ENCODE measurements at places on chromosomes 3 and 15.

DNA sequence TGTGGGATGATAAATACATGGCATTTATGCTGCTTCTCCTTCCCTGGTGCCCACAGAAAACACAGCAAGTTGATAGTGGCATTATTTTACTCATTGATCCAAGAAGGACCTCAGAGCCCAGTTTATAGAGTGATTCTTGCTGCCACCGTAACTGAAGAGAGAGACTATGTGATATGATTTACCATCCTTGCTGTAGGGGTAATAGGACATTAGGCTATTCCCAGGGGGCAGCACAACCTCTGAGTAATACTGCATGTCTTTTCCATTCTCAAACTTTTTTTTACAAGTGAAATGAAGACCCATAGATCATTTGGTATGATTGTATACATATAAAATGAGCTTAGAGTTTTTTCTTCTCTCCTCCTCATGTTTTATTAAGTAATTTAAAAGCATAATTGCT is 136.4 kb downstream of the ABI3BP start:
- DNase-seq, result no peak

DNA sequence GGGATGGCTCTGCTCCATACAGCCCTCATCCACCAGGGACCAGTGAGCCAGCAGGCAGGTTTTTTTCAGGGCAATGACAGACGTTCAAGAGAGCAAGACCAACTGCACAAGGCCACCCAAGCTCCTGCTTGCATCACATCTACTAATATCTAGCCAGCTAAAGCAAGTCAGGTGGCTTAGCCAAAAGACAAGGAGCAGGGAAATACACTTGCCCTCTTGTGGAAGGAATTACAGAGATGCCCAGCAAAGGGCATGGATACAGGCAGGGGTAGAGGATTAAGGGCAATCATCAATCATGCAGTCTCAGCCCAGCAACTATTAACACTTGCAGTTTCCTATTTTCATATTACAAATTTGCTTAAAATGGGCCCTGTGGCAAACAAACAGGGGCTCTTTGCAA is 81.5 kb upstream of the NTRK3 start:
- DNase-seq, result no peak

GRCh38 chr15:74584779-74585178 is 30.9 kb upstream of the CLK3 start:
- no peak for DNase-seq

DNA sequence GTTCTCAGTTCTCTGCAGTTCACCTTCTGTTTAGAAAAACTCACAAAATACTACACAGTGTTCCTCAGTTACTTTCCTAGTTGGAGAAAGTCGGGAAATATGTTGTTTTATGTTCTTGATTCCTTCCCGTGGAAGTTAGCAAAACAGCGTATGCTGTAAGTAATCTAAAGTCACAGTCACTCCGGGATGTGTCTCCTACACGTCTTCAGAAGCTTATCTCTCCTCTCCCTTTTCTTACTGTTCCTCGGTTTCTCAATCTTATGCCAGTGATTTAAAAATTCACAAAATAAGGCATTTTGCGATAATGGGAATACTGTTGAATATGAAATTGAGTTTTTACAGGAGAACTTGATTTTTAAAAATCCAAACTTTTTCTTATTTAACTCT is 1.7 kb downstream of the HEG1 start:
- DNase-seq, result no peak

GRCh38 chr3:70738291-70738681 is 425.8 kb upstream of the MDFIC2 start:
- DNase-seq, result no peak

DNA sequence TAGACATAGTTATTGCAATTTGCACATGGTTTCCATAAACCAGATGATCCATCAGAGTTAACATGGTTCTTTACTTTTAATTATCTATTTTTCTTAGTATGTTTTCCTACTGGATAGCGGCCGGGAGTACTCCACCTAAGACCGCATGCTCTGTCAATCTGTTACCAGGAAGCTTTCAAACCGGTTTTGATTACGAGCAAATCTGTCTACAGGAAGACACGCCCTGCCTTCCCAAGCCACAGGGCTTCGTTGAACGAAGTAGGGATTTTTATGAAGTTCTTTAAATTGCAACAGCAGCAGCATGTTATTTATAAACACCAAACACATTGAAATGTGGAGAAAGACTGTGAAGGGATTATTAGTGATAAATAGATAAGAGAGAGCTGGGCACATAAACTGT is 283.3 kb upstream of the ROBO2 start:
- no peak for DNase-seq

DNA sequence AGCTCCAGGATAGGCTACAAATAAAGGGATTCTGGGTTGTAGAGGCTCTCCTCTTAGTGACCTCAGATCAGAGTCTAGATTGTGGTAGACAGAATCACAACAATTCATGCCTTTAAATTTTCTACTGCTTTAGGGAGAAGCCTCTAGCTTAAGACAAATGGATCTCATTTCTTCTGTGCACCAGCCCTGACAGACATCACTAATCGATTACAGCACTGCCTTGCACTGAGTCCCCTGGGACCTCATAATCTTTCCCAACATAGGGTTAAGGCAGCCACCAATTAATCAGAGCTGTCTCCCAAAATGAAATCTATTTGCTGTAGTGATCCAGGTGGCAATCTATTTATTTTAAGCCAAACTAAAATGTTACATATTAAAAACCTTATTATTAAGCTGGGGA is 436.5 kb upstream of the WNT5A start:
- DNase-seq, result no peak

- no peak for DNase-seq
Observed at GRCh38 chr15:62879770-62880169, 162.8 kb upstream of the TPM1 start.

DNA sequence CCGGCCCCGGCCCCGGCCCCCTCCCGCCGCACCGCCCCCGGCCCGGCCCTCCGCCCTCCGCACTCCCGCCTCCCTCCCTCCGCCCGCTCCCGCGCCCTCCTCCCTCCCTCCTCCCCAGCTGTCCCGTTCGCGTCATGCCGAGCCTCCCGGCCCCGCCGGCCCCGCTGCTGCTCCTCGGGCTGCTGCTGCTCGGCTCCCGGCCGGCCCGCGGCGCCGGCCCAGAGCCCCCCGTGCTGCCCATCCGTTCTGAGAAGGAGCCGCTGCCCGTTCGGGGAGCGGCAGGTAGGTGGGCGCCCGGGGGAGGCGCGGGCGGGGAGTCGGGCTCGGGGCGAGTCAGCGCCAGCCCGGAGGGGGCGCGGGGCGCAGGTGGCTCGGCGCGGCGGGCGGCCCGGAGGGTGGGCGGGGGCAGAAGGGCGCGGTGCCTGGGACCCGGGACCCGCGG is 352 bp downstream of the CHRD start:
- DNase-seq, result peak; percentile 51

DNA sequence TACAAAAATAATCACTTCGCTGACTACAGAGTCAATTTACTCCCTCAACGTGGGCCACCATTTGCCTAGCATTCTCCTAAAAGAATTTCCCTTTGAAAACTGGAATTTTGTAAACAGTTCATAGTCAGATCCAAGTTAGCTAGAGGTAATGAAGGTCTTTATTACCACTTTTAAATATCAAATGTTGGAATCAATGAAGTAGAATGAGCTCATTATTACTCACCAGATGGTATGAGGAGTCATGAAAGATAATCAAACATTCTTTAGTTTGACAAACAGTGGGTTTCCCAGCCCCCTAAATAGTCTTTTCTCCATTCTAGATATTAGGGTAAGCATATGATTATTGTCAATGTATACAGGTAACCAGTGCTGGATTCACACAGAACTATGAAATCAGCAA is 455.7 kb upstream of the THBS1 start:
- no peak for DNase-seq

- no peak for DNase-seq
Observed at GRCh38 chr3:58150130-58150809, 60.5 kb downstream of the DNASE1L3 start.

GRCh38 chr15:70597056-70597603 is 166.2 kb downstream of the UACA start:
- no peak for DNase-seq

DNA sequence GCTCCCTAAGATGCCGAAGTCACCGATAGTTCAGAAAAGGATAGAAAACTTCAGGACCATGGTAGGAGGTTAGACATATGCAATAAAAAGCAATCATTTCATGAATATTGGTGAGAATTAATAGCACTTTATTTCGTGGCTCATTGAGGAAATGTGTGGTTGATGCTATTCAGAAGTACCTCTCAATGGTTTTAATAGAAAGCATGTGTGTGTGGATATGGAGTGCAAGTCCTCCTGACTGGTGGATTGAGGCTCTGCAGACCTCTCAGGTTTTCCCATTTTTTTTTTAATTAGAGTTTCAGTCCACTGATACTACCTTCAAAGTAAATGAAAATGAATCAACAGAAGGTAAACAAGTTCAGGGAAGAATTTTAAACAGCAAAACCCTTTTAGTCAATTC is 384.3 kb upstream of the RARB start:
- no peak for DNase-seq

- DNase-seq, result no peak
Observed at GRCh38 chr15:83046558-83047127, 20.4 kb downstream of the BTBD1 start.

DNA sequence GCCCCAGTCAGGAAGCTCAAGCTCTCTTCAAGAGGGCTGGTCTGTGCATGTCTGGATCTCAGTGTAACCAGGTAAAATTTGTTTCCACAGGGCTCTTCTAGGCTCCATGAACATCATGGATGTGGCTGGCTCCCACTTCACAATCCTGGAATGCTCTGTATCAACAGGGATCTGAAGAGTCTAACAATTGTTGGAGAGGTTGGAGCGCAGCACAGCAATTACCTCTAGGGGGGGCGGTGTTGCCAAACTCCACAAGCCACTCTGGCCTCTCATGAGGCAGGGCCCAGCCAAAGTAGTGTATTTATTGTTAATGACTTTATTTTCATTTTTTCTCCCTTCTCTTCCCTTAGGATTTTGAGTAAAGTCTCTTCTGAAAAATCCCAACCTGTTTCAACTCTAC is 6.1 kb upstream of the EIF2B5 start:
- DNase-seq, result peak; percentile 58

DNA sequence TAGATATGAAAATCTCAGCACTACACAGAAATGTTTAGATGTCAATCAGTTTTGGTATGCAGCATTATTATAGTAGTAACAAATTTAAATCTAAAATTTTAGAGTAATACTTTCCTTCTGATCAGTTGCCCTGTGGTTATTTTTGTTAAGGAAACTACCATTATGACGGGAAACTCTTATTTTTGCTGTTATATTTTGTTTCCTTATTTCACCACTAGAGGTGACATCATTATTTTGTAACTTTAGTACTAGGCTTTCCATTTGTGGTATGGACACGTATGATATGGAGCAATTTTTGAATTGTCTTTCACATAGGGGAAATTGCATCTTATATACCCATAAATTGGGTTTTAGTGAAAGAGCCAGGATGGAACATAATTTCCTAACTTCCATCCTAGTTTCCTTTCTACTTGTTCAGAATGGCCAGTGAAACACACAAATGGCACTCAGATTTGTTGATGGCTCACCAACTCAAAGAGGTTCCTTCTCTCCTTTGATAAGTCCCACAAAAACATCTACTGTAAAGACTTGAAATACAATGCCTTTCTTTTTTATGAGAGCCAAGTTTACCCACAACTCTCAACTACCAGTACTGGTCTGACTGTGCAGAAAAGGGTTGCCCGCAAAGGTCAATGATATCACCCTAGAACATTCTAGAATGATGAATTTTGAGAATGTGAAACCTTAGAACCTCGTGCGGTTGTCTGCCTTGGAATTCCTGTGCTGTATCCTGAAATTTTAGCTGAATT is 19.4 kb upstream of the PPP4R2 start:
- no peak for DNase-seq

- no peak for DNase-seq
Observed at GRCh38 chr15:28977377-28978010, 91.7 kb downstream of the APBA2 start.

DNA sequence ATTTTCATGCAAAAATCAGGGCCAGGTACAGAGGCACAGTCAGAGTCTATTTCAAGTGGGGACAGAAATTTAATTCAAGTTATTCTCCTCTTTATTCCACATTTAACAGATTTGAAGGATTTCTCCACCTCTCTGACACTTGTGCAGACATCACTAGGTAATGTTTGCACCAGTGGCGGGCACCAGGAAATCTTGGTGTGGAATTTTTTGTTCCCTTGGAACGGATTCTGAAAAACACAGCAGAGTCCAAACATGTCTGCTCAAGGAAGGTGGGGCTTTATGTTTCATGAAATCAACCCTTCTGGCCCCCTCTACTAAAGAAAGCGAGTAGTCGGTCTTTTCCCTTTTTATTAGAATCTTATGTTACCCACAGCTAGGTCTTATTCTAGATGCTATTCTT is 271.2 kb upstream of the MDFIC2 start:
- DNase-seq, result no peak

GRCh38 chr3:24550588-24550987 is 55.9 kb upstream of the THRB start:
- no peak for DNase-seq

DNA sequence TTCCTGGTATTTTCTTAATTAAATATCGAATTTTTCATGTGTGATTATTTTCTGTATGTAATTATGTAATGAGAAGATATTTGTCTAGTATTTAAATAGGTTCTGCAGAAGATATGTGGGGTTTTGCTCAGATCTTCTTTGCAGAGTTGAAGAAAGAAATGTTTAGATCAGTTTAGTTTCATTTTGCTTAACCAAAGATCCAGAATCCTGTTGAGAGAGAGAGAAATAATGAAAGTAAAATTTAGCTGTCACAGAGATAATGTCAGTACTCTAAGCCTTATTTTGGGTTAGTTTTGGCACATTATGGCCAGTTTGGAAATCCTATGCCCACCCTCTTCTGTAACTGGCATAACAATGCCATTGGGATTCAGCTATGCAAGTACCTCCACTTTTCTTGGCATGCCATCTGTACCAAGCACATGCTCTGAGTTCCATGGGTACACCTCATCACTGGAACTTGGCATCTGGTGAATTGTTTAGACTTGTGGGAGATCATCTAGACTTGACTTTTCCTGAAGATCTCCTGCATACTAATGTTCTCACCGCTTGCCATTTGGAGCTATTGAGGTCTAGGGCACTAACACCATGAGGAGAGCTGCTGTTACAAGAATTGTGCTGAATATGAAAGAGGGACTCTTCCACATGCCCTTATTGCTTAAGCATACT is 30.9 kb downstream of the PLSCR1 start:
- no peak for DNase-seq

DNA sequence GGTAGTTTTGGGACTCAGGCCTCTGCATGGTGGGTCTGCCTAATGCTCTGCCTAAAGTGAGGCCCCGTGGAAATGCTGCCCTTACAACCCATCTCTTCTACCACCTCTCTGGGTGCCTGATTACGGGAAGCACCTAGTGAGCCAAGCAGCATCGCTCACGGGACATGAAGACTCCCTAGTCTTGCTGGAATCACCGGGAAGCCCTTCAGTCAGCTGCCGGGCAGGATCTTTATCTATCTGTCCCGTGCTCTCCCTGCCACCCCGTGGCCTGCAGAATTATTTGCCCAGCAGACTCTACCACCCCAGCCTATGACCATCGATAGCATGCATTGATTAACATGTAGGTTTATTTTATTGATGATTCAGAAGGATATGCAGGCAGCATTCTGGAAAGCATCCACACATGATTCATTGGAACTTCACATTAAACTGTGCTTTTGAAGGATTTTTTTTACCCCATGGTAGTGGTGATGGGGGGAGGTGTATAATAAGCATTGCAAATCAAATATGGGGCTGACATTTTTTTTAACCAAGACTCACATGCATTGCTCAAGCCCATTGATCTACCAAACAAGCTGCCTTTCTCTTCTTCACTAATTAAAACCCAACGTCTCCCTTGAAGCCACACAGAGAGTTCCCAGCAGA is 63.1 kb downstream of the ATP2B2 start:
- DNase-seq, result no peak

GRCh38 chr3:138220242-138220641 is 33.1 kb downstream of the ARMC8 start:
- no peak for DNase-seq
